ENCODE measurements at places on chromosomes 16 and 17.

- DNase-seq = no peak
Observed at GRCh38 chr17:42681976-42682721, at the start of gene CNTNAP1. Gene CNTNAP1, plus strand, starts transcription at chr17:42682531. Its CDS starts 299 bp downstream, at chr17:42682830.

- DNase-seq = no peak
Observed at GRCh38 chr17:46908068-46908737, 14.8 kb upstream of the GOSR2 start.

DNA sequence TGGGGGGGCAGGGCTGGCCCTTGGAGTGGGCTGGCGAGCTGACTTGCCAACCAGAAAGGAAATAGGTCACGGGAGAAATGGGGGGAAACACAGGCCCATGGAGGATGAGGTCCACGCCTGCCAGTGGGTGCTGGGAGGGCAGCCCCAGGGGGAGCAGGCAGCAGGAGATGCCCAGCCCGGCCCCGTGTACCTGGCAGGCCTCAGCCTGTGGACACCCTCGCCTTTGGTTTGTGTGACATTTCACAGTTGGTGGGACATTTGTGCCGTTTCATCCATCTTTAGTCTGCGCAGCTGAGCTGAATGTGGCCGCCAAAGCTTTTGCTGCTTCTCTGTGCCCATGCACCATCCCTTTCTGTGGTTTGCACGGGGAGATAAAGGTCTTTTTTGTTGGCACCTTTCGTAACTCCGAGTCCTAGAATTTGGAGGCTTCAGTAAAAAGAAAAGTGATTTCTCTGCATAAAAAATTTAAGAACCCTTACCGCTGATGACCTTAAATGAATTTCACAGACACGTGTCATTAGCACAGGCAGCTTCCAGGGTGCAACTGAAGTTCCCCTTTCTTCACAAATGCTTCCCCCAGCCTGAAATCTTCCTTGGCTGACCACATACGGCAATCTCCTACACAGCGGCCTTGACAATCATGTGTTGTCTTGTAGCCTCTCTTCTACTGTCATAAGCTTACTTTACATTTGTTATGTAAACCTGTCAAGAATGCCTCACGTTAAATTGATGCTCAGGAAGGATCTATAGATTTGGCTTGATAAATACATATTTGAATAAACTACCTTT lies 193.6 kb downstream of the RPTOR start:
- DNase-seq = no peak

DNA sequence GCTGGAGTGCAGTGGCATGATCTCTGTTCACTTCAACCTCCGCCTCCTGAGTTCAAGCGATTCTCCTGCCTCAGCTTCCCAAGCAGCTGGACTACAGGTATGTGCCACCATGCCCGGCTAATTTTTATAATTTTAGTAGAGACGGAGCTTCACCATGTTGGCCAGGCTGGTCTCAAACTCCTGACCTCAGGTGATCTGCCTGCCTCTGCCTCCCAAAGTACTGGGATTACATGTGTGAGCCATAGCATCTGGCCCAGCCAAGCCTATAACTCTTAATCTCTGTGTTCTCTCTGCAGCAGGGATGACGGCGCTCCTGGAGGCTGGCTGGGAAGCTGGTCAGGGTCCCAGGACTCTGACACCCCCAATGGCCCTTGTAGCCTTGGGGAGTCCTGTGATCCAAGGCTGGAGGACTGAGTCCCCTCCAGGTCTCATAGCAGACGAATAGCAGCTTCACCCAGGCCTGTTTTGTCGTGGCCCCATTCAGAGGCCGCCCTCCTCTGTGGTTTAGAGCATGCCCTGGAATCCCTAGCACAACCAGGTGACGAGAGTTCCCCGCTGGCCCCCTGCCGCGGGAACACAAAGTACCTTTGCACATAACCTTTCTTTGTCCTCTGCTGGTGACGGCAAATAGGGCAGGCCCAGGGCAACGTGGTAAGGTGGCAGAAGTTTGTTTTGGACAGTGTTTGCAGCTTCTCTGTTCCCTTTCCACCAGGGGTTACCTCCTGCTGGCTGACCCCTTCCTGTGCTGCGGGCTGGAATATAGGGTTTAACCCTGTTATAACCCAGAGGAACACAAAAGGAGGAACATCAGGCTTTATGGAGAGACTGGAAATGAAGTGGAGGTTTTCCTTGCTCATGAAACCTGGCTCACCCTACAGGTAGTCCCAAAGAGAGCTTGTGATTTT lies 43.0 kb upstream of the TOB1 start:
- no peak for DNase-seq

- DNase-seq = no peak
Observed at GRCh38 chr16:86389566-86390328, 120.6 kb upstream of the FOXF1 start.

DNA sequence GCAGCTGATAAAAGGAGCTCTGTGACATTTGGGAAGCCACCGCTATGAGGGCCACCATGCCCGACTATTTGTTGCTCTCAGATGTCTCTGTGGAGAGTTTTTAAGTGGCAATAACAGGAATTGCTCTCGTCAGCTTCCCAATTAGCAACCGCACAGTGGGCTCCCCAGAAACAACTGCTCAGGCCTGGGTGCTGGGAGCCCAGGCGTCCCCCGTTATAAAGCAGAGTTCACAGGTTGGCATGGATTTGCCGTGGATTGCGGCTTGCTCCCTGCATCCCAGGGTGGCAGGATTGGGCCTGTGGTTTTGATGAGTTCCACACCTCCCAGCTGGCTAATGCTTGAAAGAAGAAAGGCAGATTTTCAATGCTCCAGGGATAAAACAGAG lies 289.9 kb downstream of the CPPED1 start:
- no peak for DNase-seq

DNA sequence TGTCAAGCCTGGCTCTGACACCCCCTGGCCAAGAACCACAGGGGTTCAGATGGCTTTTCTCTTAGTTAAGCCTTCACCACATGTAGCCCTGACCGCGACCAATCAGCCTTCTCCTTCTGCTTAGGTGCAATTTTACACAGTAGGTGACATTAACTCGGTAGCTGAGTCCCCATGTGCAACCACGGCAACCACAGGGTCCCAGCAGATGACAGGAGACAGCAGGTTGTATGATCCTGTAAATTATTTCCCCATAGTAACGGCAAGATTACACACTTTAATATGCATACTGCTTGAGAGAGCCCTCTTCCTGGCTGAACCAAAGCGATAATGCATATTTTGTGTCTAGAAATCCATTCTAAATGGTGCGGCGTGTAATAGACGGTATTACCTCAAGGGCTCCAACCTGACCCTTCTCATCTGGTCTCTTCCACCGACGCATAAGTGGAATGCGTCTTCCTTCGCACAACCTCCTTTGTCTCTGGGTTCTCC lies 458.7 kb upstream of the ZFHX3 start:
- no peak for DNase-seq

DNA sequence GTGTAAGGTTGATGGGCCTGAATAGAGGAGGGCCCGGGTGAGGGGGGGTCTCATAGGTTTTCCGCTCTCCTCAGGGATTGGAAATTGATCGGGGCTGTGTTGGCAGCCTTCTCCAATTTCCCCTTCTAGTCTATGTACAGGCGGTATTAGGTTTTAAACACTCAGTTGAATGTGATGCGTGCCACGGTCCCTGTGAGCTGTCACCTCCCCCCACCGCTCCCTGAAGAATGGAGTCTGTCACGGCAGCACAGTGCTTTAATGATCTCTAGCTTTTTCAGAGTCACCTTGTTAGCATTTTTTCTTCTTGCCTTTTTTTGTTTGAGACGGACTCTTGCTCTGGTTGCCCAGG lies 800 bp downstream of the COX4I1 start:
- no peak for DNase-seq

DNA sequence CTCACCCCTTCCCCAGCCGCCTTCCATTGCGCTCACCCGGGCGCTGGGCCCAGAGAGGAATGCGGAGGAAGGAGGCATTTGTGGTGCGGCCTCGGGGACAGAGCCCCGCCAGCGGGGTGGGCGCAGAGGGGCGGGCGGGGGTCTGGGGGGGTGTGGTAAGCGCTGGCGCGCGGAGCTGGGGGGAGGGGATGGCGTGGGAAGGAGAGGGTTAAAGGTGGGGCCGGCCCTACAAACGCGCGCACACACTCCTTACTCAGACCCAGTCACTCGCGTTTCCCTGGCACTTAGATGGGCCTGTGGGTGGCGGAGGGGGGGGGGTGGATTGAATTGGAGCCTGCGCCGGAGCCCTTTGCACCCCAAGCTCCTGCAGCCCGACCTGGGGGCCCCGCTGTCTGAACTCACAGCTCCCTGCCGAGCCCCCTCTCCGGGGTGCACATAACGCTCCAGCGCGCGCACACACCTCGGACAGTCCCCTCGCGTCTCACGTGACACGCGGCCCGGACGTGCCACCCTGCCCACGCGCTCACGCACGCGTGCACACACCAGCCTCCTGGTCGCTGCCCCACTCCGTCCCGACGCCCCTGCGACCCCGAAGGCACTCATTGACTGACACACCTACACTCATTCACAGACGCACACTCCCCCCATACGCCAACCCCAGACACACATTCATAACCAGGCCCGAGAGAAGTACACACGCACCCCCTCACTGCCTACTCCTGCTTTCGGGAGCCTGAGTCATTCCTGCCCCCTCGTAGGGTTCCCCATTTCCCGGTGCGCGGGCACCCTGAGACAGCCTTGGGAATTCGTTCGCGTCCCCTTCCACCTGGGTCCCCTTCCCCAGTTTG lies 844 bp downstream of the TBKBP1 start:
- no peak for DNase-seq

DNA sequence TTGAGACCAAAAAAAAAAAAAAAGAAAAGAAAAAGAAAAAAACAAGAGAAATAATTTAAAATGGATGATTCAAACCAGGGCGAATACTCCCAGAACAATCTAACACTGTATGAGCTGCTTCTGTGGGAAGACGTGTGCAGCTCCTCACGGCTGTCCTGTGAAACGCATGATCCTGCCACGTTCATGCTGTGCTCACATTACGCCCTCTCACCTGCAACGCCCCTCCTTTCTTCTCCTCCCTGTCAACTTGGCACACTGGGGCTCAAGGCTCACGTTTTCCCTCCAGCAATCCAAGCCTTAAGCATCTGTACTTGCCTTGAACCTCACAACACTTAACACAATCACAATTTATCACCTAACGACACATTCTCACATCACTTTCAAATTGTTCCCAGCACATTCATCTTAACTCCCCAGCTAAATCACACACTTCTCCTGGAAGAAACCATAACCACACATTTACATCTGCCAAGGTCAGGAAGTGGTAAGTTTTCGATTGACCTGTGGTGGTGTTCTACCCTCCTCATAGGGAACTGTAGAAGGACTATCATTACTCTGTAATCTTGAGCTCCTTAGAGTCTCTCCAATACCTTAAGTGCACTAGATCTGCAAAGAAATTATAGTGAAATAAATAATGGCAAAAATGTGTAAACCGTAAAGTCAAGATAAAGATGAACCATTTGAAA lies 29.1 kb downstream of the MBTPS1 start:
- no peak for DNase-seq

GRCh38 chr16:24825696-24826095 lies 20.1 kb upstream of the SLC5A11 start:
- DNase-seq = no peak

DNA sequence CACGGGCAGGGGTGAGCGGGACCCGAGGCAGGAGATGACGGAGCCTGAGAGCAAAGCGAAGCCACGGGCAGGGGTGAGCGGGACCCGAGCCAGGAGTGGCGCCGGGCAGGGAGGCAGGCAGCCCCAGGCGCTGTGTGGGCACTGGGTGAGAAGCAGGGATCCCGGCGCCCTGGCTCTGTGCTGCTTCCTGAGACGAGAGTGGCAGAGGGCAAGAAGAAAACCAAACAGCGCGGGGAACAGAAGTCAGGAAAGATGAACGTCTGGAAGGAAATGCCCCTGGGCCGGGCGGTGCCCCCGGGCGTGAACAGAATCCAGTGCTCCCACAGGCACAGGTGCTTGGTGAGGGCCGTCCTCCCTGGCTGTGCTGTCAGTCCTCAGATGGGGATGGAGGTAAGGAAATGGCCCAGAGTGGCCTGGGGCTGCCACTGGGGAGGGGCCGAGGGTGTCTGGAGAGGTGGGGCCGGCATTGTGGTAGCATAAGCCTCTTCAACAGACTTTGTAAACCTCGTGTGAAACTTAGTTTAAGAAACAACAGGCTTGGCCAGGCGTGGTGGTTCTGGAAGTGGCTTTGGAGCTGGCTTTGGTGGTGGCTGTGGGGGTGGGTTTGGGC lies 9.8 kb downstream of the ASPSCR1 start:
- DNase-seq = no peak

- DNase-seq = no peak
Observed at GRCh38 chr17:63382826-63383225, 63.3 kb downstream of the CYB561 start.

GRCh38 chr17:17518014-17518413 lies 21.8 kb upstream of the RASD1 start:
- no peak for DNase-seq

DNA sequence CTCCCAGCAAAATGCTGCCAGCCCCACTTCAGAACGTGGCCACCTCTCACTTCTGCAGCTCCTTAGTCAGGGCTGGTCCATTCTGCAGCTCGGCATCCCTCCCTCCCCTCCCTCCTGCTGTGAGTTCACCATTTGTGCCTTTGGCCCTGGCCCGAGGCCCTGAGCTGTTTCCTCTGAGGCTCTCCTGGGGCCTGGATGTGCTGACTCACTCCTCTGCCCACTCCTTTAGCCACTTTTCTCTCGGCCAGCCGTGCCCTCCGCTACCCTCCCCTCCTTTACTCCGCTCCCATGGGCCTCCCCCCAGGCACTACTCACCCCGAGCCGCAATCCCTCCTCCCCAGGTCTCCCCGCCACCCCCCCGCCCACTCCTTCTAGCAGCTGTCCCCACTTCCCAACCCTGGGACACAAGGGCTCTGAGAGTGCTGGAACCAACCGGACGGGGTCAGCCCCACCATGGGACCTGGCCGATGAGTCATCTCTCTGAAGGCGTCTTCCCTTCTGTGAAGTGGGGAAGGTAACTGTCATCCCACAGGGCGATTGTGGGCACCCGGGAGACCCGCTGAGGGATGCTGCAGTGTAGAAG lies 11.5 kb downstream of the KCNG4 start:
- DNase-seq = no peak

DNA sequence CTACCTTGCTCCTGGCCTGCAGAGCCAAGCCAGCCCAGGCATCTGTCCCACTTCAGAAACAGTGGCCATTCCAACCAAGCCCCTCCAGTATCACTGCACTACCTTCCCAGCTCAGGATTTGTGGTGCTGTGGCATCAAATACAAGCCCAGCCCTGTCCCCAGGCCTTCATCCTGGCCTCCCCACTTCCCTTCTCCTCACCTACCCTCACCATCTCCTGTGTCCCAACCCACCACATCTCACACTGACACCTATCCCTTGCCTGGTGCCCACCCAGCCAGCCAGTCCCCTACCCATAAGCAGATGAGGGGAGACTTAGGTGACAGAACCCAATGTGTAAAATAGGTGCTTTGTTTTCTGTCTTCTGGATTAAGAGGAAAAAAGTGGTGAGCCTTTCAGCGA lies 66.0 kb upstream of the CDH5 start:
- no peak for DNase-seq

GRCh38 chr17:4116516-4116915 lies 26.3 kb downstream of the ZZEF1 start:
- DNase-seq = no peak

DNA sequence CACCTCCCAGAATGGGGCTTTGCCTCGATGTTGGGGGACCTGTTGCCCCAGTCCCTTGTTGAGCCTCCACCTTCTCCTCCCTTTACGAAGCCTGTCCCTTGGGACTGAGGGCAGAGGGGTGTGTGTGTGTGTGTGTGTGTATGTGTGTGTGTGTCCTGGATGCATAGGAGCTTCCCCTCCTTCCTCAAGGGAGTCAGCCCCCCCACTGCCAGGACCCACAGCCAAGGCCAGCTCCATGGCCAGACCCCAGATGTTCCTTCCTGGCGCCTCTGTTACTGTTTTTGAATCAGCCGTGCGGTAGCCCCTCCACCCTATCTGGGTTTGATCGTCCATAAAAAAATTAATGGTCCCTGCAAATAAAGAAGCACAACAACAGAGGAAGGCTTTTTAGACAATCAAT lies 17.7 kb upstream of the DOK4 start:
- no peak for DNase-seq

GRCh38 chr17:82781894-82782274 lies 30.0 kb downstream of the TBCD start:
- peak; percentile 25 for DNase-seq

Measured in NCI-H1048 (cell line).